ENCODE measurements at places on chromosomes 3 and 15.
A peak's percentile ranks its signal among the peaks of the same experiment; 100 is the strongest.

DNA sequence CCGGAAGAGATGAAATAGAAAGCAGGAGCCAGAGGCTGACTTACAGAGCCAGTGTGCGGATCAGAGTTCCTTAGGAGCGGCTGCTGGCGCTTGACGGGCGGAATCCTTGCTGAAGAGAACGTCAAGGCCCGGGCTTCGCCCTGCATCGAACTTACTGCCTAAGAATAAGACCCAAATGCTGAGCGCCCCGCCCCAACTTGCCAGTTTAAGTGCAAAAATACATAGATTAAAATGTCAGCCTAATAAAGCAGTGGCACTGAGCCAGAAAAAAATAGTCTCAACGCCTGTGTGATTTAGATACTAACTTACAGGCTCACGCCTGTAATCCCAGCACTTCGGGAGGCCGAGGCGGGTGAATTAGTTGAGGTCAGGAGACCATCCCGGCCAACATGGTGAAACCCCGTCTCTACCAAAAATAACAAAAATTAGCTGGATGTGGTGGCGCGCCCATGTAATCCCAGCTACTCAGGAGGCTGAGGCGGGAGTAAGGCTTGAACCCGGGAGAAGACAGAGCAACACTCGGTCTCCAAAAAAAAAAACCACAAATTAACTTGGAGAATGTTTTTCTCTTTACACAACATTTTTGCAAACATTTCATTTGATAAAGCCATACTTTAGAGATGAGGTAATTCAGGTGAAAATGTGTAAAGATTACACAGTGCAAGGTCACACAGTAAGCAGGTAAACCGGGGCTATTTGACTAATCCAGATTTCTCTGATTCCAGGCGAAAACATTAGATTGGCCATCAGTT is 1.2 kb upstream of the UBP1 start:
- DNase-seq, result no peak

DNA sequence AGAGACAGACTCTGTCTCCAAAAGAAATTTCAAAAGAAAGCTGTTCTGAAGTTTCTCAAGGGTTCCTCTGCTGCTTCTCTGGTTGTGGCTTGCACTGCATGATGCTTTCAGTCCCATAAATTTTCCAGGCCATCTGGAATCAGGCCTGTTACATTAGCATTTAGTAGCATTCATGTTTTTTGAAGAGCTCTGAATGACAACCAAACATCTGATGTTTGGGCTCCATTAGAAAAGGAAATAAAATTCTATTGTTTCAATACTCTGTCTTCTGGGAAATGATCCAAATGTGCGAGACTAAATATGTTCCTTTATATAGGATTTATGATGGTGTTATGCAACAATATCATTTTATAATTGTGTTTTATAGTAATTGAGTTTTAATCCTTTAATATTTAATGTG is 455.8 kb downstream of the GABRG3 start:
- no peak for DNase-seq

DNA sequence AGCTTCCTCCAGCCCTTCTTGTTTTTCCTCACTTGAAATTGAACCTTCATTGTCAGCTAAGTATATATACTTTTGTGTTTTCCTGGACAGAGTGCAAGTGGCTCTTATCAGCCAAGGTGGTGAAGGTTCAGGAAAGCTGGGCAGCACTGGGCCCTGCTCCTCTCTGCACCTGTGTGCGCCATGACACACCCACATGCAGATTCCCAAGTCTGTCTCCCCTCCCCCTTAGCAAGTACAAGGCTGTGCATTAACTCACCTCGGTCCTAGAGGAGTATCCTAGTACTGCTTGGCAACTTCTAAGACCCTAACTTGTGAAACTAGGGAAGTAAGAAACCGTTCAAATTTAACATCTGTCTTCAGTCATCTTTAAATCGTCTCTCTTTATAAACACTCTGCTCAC is 85.8 kb downstream of the SLC49A4 start:
- no peak for DNase-seq

DNA sequence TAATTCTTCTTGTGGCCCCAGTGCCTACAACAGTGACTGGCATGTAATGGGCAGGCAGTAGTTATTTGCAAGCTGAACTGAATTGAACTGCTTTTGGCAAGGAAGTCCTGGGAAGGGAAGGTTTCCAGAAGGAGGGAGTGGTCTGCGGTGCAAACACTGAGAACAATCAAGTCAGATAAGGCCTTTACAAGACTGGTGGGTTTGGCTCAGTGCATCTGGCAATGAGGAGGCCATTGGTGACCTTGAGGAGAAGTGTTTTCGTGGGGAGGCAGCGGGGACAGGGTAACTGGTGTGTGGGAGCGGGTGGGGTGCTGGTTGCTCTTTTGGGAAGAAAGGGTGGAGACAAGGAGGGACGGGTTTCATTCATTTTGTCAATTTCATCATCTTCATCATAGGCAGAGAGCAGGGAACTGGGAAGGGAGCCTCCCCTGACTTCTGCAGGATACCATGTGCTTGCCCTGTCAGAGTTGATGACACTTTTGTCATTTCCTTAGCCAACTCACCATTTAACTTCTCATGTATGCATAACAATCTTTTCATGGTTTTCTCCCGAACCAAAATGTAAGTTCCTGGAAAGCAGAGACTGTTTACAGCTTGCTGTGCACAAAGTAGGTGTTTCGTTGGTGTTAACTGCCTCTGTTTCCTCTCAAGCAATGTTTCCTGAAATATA is 8.4 kb upstream of the EHD4 start:
- no peak for DNase-seq

DNA sequence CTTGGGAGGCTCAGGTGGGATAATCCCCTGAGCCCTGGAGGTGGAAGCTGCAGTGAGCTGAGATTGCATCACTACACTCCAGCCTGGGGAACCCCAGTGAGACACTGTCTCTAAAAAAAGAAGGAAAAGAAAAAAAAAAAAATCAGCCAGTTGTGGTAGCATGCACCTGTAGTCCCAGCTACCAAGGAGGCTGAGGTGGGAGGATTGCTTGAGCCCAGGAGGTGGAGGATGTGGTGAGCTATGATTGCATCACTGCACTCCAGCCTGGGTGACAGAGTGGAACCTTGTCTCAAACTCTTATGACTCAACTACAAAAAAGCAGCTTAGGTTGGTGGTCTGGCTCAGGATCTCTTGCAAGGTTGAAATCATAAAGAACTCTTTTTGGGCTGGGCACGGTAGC is 19.3 kb upstream of the GPX1 start:
- DNase-seq, result peak; percentile 72

DNA sequence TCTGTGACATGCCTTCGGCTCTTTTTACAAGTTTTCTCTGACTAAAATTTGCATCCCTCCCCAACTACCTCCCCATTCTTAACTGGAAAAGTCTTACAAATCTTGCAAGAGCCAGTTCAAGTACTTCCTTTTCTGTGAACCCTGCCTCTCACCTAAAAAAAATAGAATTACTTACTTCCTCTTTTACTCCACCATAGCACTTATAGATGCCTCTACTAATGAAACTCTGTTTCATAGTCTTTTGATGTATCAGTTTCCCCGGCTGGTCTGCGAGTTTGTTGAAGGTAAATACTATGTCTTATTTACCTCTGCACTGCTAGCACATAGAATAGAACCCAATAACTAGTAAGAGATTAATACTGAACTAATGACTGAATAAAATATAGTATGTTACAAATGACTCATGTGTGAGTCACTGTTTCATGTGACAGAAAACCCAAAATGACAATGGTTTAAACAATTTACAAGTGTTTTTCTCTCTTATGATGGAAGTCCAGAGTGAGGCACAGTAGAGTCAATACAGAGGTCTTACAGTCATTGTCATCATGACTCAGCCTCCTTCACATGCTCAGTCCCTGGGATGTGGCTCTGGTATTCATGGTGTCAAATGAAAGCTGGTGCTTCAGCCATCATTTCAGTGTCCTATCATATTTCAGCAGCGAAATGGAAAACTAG is 393.5 kb downstream of the RSL24D1 start:
- DNase-seq, result peak; percentile 20

DNA sequence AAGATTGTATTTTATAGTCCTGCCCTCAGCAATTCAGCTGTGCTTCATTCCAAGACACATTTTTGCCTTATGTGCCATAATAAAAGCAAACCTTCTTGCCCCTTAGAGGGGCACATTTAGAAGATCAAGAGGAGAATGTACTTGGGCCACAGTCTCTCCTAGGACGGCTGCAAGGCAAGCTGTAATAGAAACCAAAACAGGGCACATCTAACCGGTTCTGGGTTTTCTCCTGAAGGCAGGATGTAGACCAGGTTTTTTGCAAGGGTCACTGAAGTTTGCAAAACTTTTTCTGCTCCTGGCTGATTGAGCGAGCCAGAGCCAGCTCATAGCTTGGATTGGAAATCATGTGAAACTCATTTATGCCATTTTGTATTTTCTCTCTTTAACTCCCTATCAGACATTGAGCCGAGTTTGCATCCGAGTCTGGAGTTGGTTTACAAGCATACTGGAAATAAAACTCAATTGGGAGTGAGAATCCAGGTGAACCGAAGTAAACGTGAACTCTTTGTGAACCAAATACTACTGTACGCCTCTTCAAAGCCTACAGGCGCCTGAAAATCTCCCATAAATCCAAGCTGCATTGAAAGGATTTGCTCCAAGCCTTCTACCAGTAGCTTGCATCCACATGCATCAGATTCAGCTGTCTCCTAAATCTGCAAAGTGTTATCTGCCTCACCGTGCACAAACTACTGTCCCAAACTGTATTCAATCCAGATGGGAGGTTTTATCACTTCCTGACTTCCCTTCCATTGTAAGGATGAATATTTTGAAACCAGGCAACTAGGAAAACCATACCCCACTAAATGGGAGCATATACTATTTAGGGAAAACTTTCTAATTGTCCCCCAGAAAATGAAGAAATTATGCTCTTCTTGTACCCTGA is 60.9 kb upstream of the TSC22D2 start:
- DNase-seq, result peak; percentile 55

- DNase-seq, result no peak
Measured at GRCh38 chr3:171251835-171252234, 208.4 kb downstream of the TNIK start.
